ENCODE measurements at places on chromosomes 7 and 10. TPM values are rescaled to one million over a fixed set of nuclear protein-coding genes. Genes with fewer than 3 reads are reported as not detected.

GRCh38 chr7:131562941-131563340, 6.5 kb upstream of the PODXL start:
- DNase-seq, result no peak

- no peak for DNase-seq
Observed at GRCh38 chr7:85528581-85528980, 341.7 kb upstream of the SEMA3D start.

- DNase-seq, result peak; percentile 69
Observed at GRCh38 chr10:77566236-77566635, 71.4 kb downstream of the KCNMA1 start.

- peak; percentile 26 for DNase-seq
Observed at GRCh38 chr7:7119729-7120128, 62.6 kb upstream of the C1GALT1 start.

AMZ1 gene
- not detected for total RNA-seq

DNA sequence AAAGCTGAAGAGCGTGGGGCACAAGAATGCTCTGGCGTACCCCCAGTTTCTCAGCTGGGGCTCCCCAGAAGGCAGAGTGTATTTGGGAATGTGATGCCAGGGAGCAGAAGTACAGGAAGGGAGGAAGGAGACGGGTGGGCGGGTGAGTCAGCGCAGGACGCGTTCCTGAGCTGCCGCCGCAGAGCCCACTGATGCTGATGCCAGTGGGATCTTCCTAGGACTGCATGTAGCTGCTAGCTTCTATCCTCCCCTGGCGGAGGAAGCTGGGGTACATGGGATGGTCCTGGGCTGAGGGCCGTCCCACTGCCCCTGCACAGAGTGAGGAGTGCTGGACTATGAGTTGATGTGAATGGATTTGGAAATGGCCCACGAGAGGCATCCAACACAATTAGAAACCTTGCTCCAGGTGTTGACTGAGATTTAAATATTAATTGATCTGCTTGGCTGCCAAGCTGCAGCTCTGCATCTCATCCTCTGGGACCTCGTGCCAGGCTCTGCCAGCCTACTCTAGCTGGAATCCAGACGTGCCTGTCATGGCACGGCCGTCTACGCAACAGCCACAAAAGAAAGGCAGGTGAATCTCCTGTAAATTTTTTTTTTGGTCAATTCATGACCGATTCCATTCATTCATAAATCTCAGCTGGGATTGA, 66.2 kb upstream of the RHEB start:
- no peak for DNase-seq

DNA sequence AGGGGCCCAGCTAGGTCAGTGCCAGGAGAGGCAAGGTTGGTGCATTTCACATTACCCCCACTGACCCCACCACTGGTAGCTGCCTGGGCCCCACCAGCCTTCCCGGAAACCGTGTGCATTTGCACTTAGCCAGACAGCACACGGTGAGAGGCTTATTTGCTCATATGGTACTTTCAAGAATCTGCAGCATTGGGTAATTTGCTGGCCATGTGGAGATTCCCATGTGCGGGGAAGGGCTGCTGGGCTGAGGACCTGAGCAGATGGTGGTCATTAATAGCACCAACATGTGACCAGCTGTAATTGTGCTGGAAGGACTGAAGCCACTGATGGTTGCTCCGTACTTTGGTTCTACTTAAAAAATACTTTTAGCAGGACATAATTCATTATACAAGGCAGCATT, 323.8 kb downstream of the DPP6 start:
- DNase-seq, result no peak

- no peak for DNase-seq
Observed at GRCh38 chr10:47127188-47127785, 172.7 kb upstream of the GDF10 start.

GRCh38 chr10:14648005-14648765, 126.5 kb downstream of the FAM107B start:
- peak; percentile 11 for DNase-seq

DNA sequence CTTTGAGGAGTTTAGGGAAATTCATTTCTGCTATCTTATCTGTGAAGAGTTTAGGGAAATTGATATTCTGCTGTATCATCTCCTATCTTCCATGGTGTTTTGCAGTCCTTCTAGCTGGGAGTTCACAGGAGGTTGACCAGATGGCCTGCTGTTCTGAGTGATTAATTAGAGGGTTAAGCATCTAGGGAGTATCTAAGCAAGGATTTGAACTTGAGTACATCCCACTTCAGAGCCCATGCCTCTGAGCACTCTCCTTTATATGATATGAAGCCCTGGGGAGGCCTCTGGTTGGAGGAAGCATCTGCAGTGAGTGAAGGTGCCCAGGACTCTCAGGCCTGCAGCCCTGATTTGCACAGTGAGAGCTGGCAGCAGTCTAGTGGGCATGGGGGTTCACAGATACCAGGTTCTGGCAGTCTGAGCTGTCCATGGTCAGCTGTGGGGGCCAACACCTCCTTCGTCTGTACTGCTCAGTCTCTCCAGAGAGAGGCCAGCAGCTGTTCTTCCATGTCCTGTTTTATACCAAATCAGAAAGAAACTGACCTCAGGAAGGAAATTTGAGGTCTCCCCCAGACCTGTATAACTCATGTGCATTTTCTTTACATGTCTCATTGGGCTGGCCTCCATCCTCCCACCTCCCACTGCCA, 156.9 kb downstream of the PLCE1 start:
- peak; percentile 89 for DNase-seq

GRCh38 chr10:103736763-103737162, 118.6 kb downstream of the SH3PXD2A start:
- peak; percentile 59 for DNase-seq

NDUFB2 gene
- total RNA-seq, result 488 TPM

- peak; percentile 85 for DNase-seq
Observed at GRCh38 chr10:63267414-63268148, 134.5 kb downstream of the NRBF2 start.
